ENCODE measurements at places on chromosomes 7 and 10.

DNA sequence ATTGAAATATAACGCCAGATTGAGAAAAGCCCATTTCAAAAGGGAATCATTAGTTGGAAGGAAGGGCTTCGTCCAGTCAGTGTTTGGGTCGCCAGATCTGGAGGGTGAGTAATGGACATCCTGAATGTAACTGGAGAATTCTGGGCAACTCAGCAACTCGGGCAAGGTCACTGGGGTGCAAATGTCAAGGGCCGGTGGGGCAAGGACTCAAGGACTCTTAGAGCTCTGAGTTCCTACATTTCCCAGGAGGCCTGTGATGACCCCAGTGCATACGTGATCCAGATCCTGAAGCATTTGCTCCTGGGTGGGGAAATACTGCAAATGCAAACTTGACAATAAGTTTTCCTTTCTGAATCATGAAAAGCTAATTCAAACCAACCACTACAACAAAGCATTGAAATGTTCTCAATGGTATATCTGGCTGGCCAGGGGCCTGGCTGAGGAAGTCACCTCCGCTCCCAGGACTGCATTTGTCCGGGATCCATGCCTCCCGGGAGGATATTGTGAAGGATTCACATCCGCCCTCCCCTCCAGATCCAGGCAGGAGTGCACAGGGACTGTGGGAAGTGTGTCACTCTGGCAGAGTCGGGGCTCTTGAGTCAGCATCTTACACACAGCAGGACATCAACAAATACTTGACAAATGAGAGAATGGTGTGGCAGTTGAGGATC, 164.0 kb downstream of the FANK1 start:
- DNase-seq = no peak

DNA sequence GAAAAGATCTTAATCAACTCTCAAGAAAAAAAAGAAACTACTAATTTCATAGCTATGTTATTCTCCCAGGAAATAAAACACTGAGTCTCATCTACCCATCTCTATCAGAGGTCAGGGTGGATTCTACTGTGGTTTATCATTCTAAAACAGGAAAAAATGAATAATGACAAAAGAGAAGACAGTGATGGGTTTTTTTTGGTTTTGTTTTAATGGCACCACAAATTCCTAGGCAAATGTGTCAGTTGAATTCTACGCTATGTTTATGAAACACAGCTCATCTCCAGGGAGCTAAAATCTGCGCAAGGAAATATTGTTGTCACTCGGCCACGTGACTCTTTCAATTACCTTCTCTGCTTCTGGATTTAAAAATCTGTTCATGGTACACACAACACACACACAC, 393.4 kb upstream of the SORCS1 start:
- no peak for DNase-seq

GRCh38 chr10:132957131-132957530, 14.8 kb upstream of the CFAP46 start:
- DNase-seq = no peak

DNA sequence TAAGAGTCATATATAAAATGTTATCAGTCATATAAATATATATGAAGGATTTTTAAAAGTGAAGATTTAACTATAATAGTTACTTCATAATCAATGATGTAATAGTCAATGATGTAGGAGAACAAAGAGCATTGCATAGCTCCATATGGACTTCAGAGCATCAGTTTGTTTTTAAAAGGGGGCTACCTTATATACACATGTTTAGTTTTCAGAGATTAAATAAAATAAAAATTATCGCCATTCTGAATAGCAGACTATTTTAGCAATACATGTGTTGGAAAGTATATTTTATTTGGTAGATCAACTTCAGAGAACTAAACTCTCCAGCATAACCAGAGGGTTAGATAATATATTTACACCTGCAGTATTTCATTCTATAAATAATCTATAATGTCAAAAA, 29.1 kb upstream of the EPC1 start:
- no peak for DNase-seq

Data from central memory CD4-positive, alpha-beta T cell (primary cell).